ENCODE measurements at places on chromosomes 3 and 15. TPM values are rescaled to one million over a fixed set of nuclear protein-coding genes. Genes with fewer than 3 reads are reported as not detected.

- DNase-seq: no peak
Measured at GRCh38 chr15:78407608-78408354, 30.2 kb upstream of the IREB2 start.

GRCh38 chr3:48623851-48624547, 2.4 kb upstream of the TMEM89 start:
- no peak for DNase-seq

GRCh38 chr3:146493221-146493620, 23.9 kb upstream of the PLSCR2 start:
- DNase-seq: no peak

DNA sequence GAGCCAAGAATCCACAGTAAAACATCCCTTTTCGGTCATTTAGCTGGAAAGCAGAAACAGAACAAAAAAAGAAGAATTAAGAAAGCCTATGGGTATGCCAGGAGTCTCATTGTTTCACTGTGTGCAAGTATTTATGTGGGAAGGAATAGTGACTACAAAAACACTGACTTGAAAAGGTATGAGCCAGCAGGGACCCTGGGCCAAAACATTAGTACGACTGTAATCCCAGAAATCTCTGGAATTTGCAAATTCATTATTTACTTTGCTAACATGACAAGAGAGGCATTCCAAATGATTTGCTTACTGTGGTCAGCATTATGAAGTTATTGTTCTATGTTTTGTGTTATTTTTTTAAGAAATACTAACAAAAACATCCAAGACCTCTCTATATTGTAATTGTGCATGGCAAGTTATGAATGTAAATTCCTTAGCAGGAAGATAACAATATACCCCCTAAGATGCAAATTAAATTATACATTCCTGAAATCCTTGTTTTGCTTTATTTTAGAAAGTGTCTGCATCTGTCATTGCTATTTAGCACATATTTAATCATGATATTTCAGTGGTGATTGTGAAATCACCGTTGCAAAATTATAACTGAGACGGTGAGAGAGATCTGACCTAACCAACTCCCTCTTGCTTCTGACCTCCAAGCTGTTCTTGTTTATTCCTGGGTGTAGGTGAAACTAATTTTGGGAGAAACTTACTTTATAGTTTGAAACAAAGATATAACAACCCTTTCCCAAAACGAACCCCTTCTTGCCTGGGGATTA, 299.2 kb downstream of the ZPLD1 start:
- no peak for DNase-seq

GRCh38 chr3:52232279-52233107, 6.5 kb downstream of the TWF2 start:
- no peak for DNase-seq

- DNase-seq: no peak
Measured at GRCh38 chr3:32712506-32713055, 27.6 kb downstream of the CNOT10 start.

Gene NR2E3
- total RNA-seq: not detected

Gene NFKBIZ
- 119 TPM for total RNA-seq

Gene ALDH1A2
- 96.8 TPM for total RNA-seq

Gene SLC22A14
- total RNA-seq: 0.28 TPM

Gene IL17RD
- total RNA-seq: 61.0 TPM

Gene TMCO5A
- not detected for total RNA-seq
